ENCODE measurements at places on chromosomes 7 and 10. TPM values are rescaled to one million over a fixed set of nuclear protein-coding genes. Genes with fewer than 3 reads are reported as not detected.

Gene OR2A12
- not detected for total RNA-seq

Gene HOXA6
- not detected for total RNA-seq

Gene PVRIG
- not detected for total RNA-seq

Gene SLC29A4
- 8.8 TPM for total RNA-seq

Gene STYXL1
- total RNA-seq, result 28.0 TPM

GRCh38 chr7:18457832-18458231, 37.7 kb upstream of the HDAC9 start:
- no peak overlapping the region for H3K27ac ChIP-seq
- no peak for DNase-seq
- H3K27me3 ChIP-seq, result no peaks in the 10 kb centered on the region
- no peaks in the 10 kb centered on the region for H3K36me3 ChIP-seq
- no peak overlapping the region for H3K4me3 ChIP-seq

- peaks cover 7% of the 10 kb centered on the region for H3K4me1 ChIP-seq
- no peak overlapping the region for H3K4me3 ChIP-seq
- H3K36me3 ChIP-seq, result no peaks in the 10 kb centered on the region
Measured at GRCh38 chr7:132276234-132276630, 300.0 kb downstream of the PLXNA4 start.

- H3K27me3 ChIP-seq, result no peaks in the 10 kb centered on the region
- DNase-seq, result no peak
- H3K4me1 ChIP-seq, result no peaks in the 10 kb centered on the region
Measured at GRCh38 chr7:5363729-5364128, 59.9 kb downstream of the TNRC18 start.

DNA sequence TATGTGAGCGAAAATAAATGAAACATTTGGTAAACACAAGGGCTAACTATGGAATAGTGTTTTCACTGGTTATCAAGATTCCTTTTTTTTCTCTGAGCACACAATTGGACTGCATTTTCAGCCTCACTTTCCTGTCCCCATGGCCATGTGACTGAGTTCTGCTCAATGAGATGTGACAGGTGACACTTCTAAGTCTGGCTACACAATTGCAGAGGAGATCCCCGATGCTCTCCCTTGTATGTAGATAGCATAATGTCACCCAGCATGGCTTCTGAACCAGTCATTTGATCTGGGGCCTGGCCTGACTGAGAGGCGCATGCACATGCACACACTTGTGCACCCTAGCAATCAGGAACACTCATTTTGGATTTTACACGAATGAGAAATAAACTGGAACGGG, 581.8 kb downstream of the GRID1 start:
- H3K4me1 ChIP-seq, result no peaks in the 10 kb centered on the region
- H3K27me3 ChIP-seq, result no peaks in the 10 kb centered on the region
- no peak for DNase-seq
- no peak overlapping the region for H3K27ac ChIP-seq
- H3K4me3 ChIP-seq, result no peak overlapping the region

DNA sequence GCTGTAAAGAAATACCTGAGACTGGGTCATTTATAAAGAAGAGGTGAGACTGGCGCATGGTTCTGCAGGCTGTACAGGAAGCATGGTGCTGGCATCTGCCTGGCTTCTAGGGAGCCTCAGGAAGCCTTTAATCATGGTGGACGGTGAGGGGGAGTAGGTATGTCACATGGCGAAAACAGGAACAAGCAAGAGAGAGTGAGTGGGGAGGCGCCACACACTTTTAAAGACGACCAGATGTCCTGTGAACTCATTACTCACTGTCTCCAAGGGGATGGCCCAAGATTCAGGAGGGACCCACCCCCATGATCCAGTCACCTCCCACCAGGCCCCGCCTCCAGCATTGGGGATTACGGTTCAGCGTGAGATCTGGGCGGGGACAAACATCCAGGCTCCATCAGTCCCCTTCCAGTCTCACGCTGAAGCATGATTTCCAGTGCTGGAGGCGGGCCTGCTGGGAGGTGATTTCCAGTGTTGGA, 3.2 kb downstream of the ZNF316 start:
- no peaks in the 10 kb centered on the region for H3K36me3 ChIP-seq
- no peak overlapping the region for H3K27ac ChIP-seq
- no peak overlapping the region for H3K4me3 ChIP-seq
- no peaks in the 10 kb centered on the region for H3K27me3 ChIP-seq
- DNase-seq, result peak; percentile 88
- no peaks in the 10 kb centered on the region for H3K4me1 ChIP-seq

Measured in GM23338 (cell line).